ENCODE measurements at places on chromosomes 1 and 21.

DNA sequence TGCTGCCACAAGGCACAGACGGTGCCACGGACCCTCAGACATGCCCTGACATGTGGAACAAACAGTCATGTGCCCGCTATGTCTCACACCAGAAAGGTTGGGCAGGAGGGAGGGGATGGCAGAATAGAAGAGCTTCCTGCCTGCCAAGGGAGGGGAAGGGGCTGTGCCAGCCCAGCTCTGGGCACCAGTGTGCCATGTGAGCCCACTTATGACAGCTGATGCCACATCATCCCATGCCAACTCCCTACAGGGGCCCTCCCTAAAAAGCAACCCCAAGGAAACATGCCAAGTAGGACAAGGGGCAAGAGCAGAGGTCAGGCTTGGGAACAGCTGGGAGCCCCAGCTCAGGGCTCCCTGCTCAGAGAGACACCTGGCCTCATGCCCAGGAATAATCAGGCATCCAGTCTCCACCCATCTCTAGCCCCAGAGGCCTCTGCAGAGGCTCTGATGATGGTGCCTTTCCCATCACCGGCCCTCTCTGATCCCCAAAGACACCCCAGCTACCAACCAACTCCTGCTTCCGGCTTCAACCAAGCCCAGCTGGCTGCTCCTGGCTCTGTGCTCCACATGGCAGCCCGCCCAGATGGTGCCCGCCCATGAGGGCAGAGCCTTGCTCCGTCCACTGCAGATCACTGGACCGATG, 10.3 kb downstream of the ADGRB2 start:
- no peaks in the 10 kb centered on the region for H3K36me3 ChIP-seq
- peaks cover 11% of the 10 kb centered on the region for H3K4me1 ChIP-seq

GRCh38 chr1:209029737-209030136, 553.8 kb upstream of the CAMK1G start:
- H3K4me1 ChIP-seq = no peaks in the 10 kb centered on the region
- no peak overlapping the region for H3K4me3 ChIP-seq
- H3K27me3 ChIP-seq = no peaks in the 10 kb centered on the region
- no peak for DNase-seq
- no peak overlapping the region for H3K27ac ChIP-seq

GRCh38 chr1:62327360-62328055, 8.3 kb upstream of the KANK4 start:
- no peak for DNase-seq
- H3K27ac ChIP-seq = no peak overlapping the region
- H3K4me3 ChIP-seq = no peak overlapping the region
- H3K27me3 ChIP-seq = no peaks in the 10 kb centered on the region
- no peaks in the 10 kb centered on the region for H3K4me1 ChIP-seq

- H3K4me3 ChIP-seq = no peak overlapping the region
- H3K36me3 ChIP-seq = peaks cover 73% of the 10 kb centered on the region
- H3K27ac ChIP-seq = no peak overlapping the region
- H3K4me1 ChIP-seq = no peaks in the 10 kb centered on the region
- no peaks in the 10 kb centered on the region for H3K27me3 ChIP-seq
Measured at GRCh38 chr1:52080014-52080415, 23.9 kb downstream of the BTF3L4 start.

GRCh38 chr1:226629896-226630550, 81.5 kb downstream of the STUM start:
- no peak overlapping the region for H3K4me3 ChIP-seq
- no peak for DNase-seq
- no peaks in the 10 kb centered on the region for H3K27me3 ChIP-seq
- peaks cover 3% of the 10 kb centered on the region for H3K4me1 ChIP-seq

- peaks cover 12% of the 10 kb centered on the region for H3K36me3 ChIP-seq
- no peaks in the 10 kb centered on the region for H3K27me3 ChIP-seq
- H3K4me1 ChIP-seq = peaks cover 9% of the 10 kb centered on the region
- no peak for DNase-seq
- no peak overlapping the region for H3K4me3 ChIP-seq
Measured at GRCh38 chr1:232016616-232017015, 390.0 kb downstream of the DISC1 start.
